ENCODE measurements at places on chromosomes 3 and 15. TPM values are rescaled to one million over a fixed set of nuclear protein-coding genes. Genes with fewer than 3 reads are reported as not detected.

Gene NTRK3
- not detected for total RNA-seq

Gene LYZL4
- total RNA-seq = not detected

Gene SERINC4
- 0.50 TPM for total RNA-seq

Gene CCR9
- not detected for total RNA-seq

Gene HMCES
- 51.2 TPM for total RNA-seq

Gene FILIP1L
- 0.25 TPM for total RNA-seq

DNA sequence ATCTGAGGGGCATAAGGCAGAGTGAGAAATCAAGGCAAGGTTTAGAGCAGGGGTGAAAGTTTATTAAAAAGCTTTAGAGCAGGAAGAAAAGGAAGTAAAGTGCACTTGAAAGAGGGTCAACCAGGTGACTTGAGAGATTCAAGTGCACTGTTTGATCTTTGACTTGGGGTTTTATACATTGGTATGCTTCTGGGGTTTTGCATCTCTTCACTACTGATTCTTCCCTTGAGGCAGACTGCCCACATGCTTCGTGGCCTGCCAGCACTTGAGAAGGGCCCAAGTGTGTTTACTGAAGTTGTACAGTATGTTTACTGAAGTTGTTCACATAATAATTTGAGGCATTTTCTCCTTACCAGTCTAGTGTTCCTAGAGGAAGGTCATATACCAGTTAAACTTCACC is 367.0 kb upstream of the UBE2E2 start:
- no peak for DNase-seq

GRCh38 chr3:190012784-190013183 is 107.9 kb downstream of the P3H2 start:
- DNase-seq = no peak

Gene GNAT1
- not detected for total RNA-seq

DNA sequence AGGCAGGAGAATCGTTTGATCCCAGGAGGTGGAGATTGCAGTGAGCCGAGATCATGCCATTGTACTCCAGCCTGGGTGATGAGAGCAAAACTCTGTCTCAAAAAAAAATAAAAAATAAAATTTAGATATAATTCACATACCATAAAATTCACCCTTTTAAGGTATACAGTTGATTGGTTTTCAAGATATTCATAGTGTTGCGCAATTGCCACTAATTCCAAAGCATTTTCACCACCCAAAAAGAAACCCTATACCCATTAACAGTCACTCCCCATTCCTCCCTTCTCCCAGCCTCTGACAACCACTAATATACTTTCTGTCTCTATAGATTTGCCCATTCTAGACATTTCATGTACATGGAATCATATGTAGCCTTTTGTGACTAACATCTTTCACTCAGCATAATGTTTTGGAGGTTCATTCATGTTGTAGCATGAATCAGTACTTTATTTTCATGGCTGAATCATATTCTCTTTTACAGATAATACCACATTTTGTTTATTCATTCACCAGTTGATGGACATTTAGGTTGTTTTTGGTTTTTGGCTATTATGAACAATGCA is 116.7 kb downstream of the RASA2 start:
- DNase-seq = no peak

GRCh38 chr15:40956541-40956982 is 3.3 kb downstream of the CHAC1 start:
- no peak for DNase-seq

DNA sequence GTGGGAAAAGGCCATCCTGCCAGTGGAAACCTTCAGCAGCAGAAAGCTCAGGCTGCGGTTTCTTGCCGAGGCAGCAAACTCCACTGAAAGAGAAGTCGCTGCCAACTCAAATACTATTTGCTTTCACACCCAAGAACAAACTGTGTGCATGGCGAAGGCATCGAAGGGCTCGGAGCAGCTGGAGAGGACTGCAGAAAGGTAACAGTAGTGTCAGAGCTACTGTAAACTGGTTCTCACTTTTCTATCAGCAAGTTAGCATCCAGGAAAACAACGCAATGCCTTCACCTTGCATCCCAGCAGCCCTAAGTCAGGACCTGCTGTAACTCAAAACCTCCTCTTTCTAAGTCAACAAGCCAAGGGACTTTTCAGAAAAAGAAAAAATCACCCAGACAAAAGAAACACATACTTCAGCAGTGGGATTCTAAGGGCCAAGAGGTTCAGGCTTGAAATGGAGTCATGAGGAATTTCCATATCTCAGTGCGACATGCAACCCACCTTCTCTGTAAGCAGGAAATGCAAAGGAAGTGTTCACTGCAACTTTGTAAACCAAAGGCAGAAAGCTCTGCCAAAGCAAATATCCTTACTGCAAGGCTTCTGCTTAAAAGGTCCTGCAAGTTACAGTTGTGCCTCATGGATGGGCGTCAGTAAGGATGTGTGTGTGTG is 193.5 kb downstream of the FOXP1 start:
- peak; percentile 36 for DNase-seq

DNA sequence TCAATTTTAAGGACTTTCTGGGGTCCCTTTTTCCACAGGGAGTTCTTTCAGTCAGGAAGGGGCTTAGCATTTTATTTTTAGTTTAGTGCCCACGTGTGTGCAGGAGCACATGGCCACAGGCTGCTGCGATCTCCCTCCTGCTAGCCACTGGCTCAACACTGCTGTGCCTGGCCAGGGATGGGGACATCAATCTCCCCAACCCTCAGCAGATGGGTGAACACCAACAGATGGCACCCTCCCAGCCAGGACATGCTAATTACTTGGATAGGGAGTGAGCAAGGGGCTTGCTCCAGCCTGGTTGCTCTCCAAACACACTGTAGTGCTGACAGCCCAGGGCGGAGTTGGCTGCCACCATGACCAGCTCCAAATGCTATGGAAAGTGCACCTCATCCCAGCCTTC is 7.4 kb upstream of the RIOX2 start:
- DNase-seq = no peak

GRCh38 chr3:48493203-48493501 is 10.8 kb downstream of the SHISA5 start:
- DNase-seq = no peak

Gene GOLGA6L26
- total RNA-seq = not detected

- no peak for DNase-seq
Measured at GRCh38 chr15:101478701-101479341, 10.7 kb downstream of the PCSK6 start.

DNA sequence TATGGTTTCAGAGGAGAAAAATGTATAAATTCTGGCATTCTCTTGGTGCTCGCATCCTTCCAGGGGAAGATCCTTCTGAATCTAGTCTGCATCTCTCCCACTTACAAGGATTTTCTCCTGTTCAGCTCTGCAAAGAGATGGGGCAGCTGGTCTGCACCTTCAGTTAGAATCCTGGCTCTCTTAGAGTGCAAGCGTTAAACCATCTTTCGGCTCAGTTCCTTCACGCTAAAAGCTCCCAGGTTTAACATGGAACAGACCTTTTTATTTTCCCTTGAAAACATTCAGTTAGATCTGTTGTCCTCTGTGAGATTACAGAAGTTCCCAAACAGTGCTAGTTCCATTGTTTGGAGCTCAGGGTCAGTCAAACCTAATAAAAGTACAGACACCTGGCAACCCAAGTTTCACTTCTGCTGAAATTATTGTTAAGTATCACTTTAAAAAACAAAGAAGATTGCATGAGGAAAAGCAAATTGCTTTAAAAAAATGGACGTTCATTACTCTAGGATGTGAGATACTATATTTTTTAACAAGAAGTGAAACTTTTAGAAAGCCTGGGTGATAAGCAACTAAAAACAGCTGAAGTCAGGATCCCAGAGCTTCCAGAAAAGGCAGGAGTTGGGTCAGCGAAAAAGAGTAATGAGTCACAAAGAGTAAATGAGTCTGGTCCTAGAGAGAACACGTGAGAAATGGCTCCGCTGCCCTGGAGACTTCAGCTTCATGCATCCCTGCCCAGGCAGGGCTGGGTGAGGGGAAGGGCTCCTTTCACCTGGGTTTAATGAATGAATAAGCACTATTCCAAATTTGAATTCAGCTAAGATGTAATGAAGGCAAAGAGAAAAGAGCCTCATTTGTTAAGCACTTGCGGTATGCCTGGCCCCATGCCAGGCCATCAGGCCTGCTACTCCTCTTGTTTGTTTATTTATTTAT is 63.3 kb downstream of the ABTB1 start:
- no peak for DNase-seq

GRCh38 chr3:96319166-96319565 is 495.2 kb upstream of the EPHA6 start:
- DNase-seq = no peak

- DNase-seq = no peak
Measured at GRCh38 chr15:66891776-66892175, 173.6 kb upstream of the SMAD3 start.

GRCh38 chr15:82554849-82555248 is 14.6 kb upstream of the RPS17 start:
- DNase-seq = no peak

- peak; percentile 79 for DNase-seq
Measured at GRCh38 chr3:48514431-48515227, 10.7 kb upstream of the SHISA5 start.

Gene LDHAL6B
- total RNA-seq = not detected

GRCh38 chr3:127691489-127691888 is 18.7 kb downstream of the ABTB1 start:
- DNase-seq = no peak
